ENCODE measurements at places on chromosomes 12 and 14.

GRCh38 chr14:25696176-25696575, 646.2 kb upstream of the STXBP6 start:
- DNase-seq: no peak

DNA sequence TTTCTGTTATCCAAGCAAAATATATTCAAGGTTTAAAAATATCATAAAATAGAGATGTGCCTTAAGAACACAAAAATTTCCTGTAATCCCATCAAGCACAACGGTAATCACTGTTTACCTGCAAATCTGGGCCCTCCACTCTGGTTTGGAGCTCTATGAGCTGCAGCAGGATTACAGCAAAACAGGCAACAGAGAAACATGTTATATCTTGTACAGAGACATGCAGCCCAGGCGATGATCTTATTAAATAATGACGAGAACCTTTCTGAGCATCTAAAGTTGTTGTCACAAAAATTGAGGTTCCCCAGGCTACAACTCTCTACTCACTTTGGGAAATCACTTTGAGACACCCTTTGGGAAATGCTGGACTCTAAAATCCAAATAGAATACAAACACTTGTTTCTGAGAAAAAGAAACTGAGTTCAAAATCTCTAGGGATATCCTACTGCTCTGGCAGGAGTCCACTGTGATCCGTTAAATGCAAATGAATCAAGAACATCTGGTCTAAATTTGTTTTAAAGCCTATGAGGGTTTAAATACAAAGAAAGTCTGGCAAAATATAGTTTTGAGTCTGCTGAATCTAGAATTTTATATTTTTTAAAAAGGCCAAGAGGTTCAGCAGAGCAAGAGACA, 36.3 kb downstream of the STON2 start:
- DNase-seq: no peak

DNA sequence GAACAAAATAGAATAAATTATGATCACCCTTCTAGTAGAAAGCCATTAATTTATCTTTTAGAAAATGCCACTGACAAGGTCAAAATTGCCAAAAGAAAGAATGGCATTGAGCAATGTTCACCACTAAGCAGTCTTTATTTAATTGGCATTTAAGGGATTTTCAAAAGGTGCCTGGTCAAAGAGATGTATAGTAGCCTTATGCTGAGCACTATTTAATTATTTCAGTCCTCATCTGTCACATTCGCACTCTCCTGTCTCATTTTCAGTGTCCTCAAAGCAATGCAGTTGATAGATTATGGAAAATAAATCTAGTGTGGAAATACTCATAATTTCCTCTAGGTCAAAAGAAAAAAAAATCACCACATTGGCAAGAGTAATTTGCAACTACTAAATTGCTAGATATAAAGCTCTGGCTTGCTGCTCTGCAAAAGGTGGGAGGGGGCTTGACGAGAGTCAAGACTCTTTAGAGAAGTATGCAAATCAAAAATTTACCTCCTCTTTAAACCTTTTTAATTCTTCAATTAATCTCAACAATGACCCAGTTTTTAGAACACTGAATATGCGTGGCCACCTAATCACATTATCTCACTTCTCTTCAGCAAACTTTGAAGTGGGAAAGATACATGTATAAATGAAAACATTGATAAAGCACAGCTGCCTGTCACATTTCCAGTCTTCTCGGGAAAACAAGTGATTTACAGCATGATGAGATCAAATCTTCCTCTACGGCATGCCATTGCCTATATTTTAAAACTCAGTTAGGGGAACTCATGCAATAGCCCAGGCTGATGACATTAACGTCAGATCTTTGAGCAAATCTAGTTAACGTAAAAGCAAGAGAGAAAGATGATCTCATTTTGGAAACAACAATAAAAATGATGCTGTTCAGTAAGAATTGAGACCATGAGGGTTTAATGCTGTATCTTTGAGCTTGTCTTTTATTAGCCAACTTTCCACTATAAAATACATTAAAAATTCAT, 373.1 kb upstream of the DCN start:
- no peak for DNase-seq

DNA sequence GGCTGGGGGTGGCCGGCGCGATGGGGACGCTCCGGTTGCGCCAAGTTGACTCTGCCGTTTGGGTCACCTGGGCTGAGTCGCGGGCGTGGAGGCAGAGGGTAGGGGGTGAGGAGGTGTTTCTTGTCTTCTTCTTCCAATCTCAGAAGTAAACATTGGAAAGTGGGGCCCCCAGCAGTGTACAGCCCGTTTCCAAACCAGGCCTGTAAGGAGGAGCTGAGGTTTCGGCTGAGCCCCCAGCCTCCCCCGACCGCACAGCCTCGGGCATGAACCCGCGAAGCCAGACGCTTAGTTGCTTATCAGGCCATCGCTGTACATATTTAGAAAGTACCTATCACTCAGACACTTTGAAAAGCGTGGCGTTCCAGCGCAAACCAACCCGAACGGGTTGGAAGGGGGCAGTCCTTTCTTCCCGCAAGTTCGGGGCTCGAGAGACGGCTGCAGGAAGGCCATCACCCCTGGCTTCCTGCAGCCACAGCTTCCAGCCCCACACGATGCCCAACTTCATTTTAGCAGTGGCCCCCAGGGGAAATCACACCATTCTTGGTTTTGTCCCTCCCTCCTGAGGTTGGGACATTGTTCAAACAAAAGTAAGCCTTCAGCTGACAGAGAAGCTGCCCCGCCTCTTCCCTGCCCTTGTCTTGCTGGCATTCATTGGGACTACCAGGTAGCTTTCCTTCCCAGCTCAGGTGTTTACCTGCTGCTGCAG, 164.1 kb downstream of the ZFP36L1 start:
- DNase-seq: peak; percentile 21

DNA sequence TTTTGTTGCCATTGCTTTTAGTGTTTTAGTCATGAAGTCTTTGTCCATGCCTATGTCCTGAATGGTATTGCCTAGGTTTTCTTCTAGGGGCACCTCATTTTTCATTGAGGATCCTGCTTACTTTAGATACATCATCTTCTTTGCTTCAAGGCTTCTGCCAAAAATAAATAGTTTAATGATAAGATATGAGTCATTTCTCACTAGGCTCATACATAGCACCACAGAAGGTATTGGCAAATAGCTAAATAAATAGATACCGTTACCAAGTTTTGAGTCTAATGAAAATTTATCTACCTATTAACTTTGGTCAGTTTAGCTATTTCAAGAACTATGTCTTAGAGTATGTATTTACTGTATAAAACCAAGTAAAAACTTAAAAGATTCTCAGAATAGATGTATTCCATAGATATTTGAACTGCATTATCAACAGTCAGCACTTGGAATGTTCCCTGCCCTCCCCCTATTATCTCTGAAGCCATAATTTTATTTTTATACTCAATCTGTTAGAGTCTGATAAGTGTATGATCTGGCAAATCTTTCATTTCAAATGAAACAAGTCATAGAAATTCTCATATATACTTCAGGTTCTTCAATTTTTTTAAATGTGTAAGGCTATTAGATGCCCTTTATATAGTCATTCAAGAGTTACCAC, 310.2 kb downstream of the CCDC91 start:
- no peak for DNase-seq

DNA sequence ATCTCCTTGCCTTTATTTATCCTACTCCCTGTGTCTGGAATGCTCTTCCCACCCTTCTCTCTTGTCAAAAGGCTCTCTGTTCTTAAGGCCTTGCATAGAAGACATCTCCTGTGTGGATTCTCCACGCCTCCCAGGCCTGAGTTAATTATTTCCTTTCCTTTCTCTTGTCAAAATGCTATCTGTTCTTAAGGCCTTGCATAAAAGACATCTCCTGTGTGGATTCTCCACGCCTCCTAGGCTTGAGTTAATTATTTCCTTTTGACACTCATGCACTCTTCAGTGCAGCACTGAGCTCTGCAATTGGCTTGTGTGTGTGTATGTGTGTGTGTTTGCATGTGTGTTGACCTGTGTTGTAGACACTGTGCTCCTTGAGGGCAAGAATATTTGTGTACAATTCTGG, 52.1 kb upstream of the DCD start:
- no peak for DNase-seq

- no peak for DNase-seq
Measured at GRCh38 chr12:4951601-4952000, 41.9 kb downstream of the KCNA1 start.

DNA sequence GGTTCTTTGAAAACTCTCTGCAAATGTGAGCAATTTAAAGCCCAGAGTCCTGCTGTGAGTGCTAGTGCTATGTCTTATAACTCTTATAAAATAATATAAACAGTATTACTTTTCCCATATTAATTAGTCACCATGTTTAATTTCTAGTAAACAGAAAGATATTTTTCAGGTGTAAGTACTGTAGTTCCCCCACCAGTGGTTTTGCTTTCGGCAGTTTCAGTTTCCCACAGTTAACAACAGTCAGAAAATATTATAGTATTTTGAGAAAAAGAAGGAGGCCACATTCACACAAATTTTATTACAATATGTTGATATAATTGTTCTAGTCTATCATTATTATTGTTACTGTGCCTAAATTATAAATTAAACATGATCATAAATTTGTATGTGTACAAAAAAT, 800.5 kb downstream of the LRFN5 start:
- DNase-seq: no peak

- peak; percentile 11 for DNase-seq
Measured at GRCh38 chr14:101496776-101497683, 64.3 kb upstream of the DIO3 start.
